ENCODE measurements at places on chromosomes 3 and 15.
A peak's percentile ranks its signal among the peaks of the same experiment; 100 is the strongest.

GRCh38 chr3:65597226-65597951, 441.3 kb downstream of the MAGI1 start:
- DNase-seq = peak; percentile 81

GRCh38 chr15:23038726-23039142, 635 bp downstream of the TUBGCP5 start:
- DNase-seq = no peak

DNA sequence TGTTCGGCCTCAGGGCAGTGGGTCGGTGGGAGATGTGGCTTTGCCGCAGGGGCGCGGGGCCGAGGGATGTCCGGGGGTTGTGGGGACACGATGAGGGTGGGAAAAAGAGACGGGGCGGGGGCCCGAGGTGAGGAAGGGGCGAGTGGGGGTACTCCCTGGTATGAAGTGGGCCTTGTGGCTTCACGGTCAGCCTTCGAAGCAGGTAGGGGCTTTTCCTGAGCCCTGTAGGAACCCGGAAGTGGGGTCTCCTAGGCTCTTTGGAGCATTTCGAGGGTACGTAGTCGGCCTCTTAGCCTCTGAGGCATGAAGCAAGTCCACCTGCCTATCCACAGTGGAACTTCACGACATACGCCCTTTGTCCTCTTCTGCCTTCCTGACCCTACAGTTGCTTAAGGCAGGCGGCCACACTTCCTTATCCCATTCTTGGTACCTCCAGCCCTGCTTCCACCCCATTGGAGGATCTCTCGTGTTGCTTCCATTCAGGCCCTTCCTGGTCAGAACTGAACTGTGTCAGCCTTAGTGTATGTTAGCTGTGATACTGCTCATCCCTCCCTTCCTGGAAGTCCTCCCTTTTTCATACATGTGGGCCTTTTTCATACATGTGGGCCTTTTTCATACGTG, 389 bp downstream of the ARPC4 start:
- DNase-seq = no peak

GRCh38 chr3:169607949-169608348, 55.6 kb downstream of the MECOM start:
- no peak for DNase-seq

DNA sequence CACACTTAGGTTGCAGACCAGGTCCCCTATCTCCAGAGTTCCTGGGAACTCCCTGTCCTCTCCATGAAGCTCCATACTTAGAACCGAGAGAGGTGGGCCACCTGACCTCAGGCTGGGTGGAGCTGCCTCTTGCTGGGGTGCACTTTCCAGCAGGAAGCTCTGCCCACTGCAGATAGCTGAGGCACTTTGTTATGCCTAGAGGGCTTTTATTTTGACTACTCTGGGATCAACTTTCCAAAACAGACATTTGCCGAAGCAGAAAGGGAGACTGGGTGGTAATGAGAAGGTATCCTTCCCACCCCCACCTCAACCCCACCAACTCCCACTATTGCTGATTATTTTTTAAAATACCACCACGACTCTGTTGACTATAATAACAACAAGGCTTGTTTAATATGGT, 54.7 kb downstream of the CLDN11 start:
- no peak for DNase-seq

DNA sequence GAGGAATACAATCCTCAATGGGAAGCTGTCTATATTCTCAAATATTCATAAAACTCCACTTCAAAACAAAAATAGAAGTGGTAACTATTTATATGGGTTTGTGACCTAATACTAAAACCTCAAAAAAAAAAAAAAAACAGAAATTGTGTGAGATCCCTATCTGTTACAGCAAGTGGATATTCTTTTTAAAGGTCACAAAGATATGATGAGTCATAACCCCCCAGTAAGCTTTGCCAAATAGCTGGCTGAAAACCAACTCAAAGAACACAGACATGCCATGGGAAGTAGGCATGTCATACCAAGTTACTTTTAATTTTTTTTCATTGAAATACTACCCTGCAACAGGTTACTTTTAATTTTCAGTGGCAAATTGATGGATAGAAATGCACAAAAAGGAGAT, 62.5 kb downstream of the CBLB start:
- no peak for DNase-seq

DNA sequence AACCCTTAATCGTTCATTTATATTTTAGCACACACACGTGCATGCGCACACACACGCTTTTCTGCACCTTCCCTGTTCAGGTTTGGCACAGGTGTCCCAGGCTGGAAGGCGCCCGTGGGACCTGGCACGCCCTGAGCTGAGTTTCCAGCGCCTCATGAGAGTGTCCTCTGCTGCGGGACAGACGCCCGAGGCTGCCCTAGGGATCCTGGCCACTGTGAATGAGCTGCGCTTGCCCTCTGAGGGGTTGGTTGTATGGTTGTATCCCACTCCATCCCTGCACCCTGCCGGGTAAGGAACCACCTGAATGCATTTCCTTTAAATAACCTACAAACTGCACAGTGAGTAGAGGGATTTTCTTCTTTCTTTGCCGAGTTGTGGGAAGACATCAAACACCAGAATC, 12.2 kb upstream of the MEX3B start:
- no peak for DNase-seq

DNA sequence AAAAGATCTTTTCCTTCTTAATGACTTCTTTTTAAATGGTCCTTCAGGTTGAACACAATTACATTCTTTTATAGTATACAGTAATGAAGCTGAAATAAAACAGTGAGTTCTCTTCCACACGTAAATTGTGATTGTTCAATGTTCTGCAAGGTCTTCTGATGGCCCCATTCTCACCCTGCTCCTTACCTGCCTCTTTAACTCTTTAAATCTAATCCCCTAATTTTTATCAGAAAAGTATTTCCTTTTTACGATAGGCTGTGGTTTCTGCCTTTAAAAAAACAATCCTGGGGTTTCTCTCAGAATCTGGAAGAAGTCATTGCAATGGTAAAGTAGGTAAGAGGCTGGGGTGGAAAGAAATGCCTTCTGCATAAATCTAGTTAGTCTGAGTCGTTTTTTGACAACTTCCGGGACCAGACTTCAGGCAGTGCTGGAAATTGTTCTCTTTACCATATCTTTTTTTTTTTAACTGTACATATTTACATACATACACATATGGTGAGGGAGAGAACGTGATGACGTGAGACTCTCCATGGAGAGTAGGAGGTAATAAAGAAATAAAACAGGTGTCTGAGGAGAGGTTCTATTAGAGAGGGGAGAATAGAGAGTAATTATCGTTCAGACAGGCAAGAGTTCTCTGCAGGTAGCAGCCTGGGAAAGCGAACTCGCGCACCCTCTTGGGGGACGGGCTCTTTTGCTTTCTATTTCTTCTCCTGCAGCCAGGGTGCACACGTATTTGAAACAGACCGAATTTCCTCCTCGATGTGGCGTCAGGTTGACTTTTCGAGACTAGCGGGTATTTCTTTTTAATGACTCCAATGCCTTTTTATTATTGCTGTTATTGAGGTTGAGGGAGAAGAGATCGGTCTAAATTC, at the start of gene SIDT1:
Gene SIDT1, plus strand, starts transcription at position 730 of the 872 bp plus-strand sequence. CDS start 467 bp downstream, outside the sequence.
- DNase-seq = no peak

- DNase-seq = no peak
These were observed 855.5 kb upstream of the SEMA6D start for GRCh38 chr15:46861796-46862195.

DNA sequence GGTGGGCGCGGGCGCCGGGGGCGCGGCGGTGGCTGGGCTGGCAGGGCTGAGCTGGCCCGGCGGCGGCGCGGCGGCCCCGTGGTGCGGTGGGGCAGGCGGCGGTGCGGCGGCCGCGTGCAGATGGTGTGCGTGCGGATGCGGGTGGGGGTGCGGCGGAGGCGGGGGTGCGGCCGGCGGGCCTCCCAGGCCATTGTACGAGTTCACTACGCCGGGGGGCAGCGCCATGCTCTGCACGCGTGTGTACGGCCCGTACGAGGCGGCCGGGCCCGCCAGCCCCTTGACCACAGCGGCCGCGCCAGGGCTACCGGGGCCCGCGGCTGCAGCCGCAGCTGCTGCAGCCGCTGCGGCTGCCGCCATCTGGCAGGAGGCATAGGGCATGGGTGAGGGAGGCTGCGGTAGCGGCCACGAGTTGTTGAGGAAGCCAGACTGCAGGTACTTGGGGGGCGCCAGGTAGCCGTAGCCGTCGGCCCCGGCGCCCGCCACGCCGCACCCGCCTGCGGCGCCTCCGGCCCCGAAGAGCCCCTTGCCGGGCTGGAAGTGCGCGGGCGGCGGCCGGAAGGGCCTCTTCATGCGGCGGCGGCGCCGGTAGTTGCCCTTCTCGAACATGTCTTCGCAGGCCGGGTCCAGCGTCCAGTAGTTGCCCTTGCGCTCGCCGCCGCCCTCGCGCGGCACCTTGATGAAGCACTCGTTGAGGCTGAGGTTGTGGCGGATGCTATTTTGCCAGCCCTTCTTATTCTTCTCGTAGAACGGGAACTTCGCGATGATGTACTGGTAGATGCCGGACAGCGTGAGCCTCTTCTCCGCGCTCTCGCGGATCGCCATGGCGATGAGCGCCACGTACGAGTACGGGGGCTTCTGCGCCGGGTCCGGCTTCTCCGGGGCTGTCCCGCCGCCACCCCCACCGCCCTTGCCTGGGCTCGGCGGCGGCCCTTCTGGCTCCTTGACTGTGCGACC, 951 bp downstream of the FOXL2 start:
- no peak for DNase-seq

GRCh38 chr15:69755551-69756310, 303.1 kb downstream of the RPLP1 start:
- no peak for DNase-seq

- DNase-seq = no peak
These were observed 51.5 kb downstream of the MGLL start for GRCh38 chr3:127770671-127771355.

DNA sequence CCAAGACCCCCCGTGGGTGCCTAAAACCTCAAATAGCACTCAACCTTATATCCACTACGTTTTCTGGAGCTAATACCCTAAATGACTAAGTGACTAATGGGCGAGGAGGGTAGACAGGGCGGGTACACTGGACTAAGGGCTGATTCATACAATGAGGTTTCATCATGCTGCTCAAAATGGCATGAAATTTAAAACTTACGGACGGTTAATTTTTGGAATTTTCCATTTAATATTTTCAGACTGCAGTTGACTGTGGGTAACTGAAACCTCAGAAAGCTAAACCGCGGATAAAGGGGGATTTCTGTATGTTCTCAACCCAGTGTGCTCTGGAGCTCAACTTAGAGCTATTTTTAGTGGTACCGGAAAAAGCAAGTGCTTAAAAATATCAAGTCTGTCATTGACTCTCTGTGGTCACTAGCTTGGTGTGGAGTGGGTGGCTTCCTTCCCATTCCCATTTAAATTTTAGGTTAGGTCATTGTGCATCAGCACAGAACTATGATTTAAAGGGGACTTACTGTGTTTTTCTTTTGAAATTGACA, 72.9 kb downstream of the LRRC28 start:
- no peak for DNase-seq

Data from hippocampal formation (tissue), 2 donors.